ENCODE measurements at places on chromosomes 4 and X. TPM values are rescaled to one million over a fixed set of nuclear protein-coding genes. Genes with fewer than 3 reads are reported as not detected.

The USP17L11 gene
- not detected for total RNA-seq

The SSX2B gene
- total RNA-seq: 2.7 TPM

The MAP9 gene
- total RNA-seq: 9.9 TPM

The FAM9B gene
- total RNA-seq: not detected

The HOPX gene
- total RNA-seq: not detected

The QRFPR gene
- total RNA-seq: 0.91 TPM

The SPATA4 gene
- not detected for total RNA-seq

The GDPD2 gene
- total RNA-seq: not detected

The SUPT20HL2 gene
- total RNA-seq: not detected

The C1GALT1C1 gene
- 42.0 TPM for total RNA-seq

The TMPRSS11F gene
- total RNA-seq: not detected

The IBSP gene
- total RNA-seq: not detected

The PAGE2 gene
- total RNA-seq: not detected

The TRPC5OS gene
- 0.33 TPM for total RNA-seq

- DNase-seq: no peak
These were observed 27.7 kb downstream of the MAEA start for GRCh38 chr4:1317177-1318045.

- peak; percentile 73 for DNase-seq
These were observed 856.6 kb downstream of the CENPC start for GRCh38 chr4:66688674-66689073.

- no peak for DNase-seq
These were observed 107.9 kb downstream of the MMRN1 start for GRCh38 chr4:90002441-90003062.

- DNase-seq: no peak
These were observed 137.8 kb downstream of the GUCY2F start for GRCh38 chrX:109344101-109344500.

GRCh38 chr4:147879676-147880075 lies 147.8 kb downstream of the ARHGAP10 start:
- no peak for DNase-seq

- no peak for DNase-seq
These were observed 34.7 kb upstream of the HPGDS start for GRCh38 chr4:94377294-94377693.

GRCh38 chrX:153357877-153358276 lies 23.9 kb downstream of the ZNF275 start:
- DNase-seq: no peak

GRCh38 chrX:29136904-29137303 lies 549.7 kb downstream of the IL1RAPL1 start:
- DNase-seq: no peak

- DNase-seq: peak; percentile 46
These were observed 37.2 kb downstream of the PCGF3 start for GRCh38 chr4:742742-743311.

DNA sequence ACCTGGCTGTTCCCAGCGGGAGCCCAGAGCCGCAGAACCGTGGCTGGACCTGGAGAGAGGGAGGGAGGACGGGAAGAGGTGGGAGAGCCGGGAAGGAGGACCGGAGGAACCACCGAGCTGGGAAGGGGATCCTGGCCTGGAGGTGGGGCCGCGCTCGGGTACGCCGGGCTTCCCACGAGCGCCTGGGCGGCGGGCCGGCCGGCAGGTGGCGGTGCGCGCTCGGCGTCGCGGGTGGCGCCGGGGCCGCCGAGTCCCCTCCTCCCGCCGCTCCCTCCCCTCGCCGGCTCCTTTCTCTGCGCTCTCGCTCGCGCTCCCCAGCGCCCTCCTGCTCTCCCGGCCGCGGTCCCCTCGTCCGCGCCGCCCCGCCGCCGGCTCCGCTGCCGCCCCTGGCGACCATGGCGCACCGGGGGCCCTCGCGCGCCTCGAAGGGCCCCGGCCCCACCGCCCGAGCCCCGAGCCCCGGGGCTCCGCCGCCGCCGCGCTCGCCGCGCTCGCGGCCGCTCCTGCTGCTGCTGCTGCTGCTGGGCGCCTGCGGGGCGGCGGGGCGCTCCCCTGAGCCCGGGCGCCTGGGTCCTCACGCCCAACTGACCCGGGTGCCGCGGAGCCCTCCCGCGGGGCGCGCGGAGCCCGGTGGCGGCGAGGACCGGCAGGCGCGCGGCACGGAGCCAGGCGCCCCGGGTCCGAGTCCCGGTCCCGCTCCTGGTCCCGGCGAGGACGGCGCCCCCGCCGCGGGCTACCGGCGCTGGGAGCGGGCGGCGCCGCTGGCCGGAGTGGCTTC lies at the start of gene SORCS2:
Gene SORCS2 (plus strand): TSS at position 287 of the 778 bp plus-strand sequence.
- peak; percentile 42 for DNase-seq

DNA sequence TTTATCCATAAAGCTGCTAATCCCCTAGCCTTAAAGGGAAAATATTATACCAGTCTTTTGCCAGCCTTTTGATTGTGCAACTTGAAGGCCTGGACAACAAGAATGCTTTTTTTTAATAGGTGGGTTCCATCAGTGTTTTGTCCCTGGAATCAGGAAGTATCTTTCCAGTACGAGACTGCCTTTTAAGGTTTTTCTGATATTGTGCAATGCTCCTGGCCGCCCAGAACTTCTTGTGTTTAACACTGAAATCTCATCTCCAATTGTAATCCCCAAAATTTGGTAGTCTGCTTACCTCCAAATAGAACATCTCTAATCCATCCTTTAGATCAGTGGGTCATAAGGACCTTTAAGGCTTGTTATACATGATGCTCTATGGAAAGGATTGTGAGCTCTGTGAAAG lies 256.7 kb downstream of the NAF1 start:
- peak; percentile 29 for DNase-seq

- DNase-seq: no peak
These were observed 66.9 kb upstream of the MMAA start for GRCh38 chr4:145552181-145552822.

DNA sequence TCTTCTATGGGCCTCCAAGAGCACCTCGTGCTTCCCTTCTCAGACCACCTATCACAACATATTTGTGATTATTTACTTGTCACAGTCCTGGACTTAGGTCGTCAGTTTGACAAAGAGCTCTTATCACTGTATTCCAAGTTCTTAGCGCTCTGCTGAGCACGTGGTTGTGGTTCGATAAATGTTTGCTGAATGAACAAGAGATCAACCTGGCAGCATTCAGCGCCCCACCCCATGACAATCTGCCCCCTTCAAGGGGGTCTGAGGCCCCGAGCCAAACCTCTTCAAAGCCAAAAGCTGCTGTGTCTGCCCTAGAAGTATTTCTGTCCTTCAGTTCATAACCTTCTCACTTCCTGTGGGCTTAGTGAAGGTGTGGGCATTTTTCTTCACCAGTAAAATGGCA lies 15.0 kb downstream of the RPS4X start:
- no peak for DNase-seq

- no peak for DNase-seq
These were observed 446.8 kb downstream of the ANKRD50 start for GRCh38 chr4:124265701-124266100.

DNA sequence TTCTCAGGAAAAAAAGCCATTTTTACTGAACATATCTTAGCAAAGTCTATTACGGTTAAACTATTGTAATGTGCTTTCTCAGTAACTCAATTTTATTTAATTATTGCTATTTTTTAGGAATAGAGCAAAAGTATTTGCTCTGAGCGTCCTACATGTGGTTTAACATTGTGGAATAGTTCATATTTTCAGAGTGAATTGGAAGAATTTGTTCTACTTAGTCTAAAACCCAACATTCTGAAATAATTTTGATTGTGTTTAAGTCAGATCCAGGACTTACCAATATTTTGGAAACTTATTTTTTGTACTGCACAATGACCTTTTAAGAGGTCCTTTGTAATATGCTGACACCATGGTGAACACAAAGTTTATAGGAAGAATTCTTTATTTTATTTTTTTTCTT lies 27.2 kb downstream of the CXCL1 start:
- no peak for DNase-seq

GRCh38 chr4:86569103-86569870 lies 24.8 kb upstream of the PTPN13 start:
- no peak for DNase-seq

- DNase-seq: peak; percentile 25
These were observed 54.6 kb upstream of the HHIP start for GRCh38 chr4:144591401-144591800.

DNA sequence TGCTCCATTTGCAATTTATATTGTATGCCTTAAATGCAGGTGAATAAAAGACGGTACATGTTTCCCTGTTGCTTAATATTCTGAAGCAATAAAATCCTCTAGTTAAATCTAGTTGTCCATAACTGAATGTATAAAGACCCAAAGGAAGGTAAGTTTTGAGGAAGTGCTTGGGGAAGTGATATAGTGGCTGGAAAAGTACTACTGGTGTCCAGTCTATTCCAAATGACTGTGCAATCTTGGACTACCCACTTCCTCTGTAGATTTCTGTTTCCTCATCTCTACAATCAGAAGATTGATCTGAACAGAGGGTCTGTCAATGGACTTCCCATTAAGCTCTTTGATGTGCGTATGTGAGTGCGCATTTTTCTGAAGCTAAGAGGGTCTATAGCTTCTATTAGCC lies 17.0 kb downstream of the SNCA start:
- DNase-seq: no peak

- no peak for DNase-seq
These were observed 54.5 kb downstream of the TSPAN5 start for GRCh38 chr4:98603683-98604521.
